ENCODE measurements at places on chromosomes 7 and 10.

DNA sequence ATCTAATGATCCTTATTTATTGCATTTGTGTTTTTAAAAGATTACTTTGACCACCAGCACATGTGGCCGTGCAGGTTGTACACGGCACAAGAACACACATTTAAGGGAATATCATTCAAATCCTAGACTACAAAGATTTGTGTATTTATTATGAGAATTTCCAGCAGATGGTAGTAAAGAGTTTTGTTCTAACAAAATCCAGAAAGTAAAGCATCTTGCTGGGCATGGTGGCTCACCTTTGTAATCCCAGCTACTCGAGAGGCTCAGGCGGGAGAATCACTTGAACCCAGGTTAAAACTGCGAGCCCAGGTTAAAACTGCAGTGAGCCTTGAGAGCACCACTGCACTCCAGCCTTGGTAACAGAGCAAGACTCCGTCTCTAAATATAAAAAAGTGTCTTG lies 31.5 kb downstream of the MACROH2A2 start:
- no peak for DNase-seq

- no peak for DNase-seq
Measured at GRCh38 chr7:148212731-148213130, 377.8 kb upstream of the C7orf33 start.

DNA sequence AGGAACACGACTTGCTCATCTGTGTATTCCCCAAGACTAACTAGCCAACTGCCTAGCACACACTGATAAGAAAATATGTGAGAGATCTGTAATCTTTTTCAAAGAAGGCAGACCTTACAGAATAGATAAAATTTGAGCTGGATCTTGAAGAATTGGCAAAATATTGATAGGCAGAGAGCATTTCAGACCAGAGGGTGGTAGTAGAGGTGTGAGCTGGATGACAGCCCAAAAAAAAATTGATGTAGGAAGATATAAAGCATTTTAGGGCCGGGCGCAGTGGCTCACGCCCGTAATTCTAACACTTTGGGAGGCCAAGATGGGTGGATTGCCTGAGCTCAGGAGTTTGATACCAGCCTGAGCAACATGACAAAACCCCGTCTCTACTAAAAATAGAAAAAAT lies 1.2 kb upstream of the ZNF746 start:
- DNase-seq = no peak

DNA sequence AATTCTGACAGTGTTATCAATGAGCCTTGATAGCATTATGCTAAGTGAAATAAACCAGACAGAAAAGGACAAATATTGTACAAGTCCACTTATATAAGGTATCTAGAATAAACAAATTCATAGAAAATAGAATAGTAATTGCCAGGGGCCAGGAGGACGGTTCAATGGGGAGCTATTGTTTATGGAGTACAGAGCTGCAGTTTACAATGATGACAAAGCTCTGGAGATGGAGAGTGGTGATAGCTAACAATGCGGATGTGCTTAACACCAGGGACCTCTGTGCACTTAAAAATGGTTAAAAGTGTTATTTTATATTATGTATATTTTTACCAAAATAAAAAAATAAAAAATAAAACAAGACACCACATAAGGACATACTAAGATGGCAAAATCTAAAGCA lies 46.1 kb upstream of the ZNF33B start:
- no peak for DNase-seq

DNA sequence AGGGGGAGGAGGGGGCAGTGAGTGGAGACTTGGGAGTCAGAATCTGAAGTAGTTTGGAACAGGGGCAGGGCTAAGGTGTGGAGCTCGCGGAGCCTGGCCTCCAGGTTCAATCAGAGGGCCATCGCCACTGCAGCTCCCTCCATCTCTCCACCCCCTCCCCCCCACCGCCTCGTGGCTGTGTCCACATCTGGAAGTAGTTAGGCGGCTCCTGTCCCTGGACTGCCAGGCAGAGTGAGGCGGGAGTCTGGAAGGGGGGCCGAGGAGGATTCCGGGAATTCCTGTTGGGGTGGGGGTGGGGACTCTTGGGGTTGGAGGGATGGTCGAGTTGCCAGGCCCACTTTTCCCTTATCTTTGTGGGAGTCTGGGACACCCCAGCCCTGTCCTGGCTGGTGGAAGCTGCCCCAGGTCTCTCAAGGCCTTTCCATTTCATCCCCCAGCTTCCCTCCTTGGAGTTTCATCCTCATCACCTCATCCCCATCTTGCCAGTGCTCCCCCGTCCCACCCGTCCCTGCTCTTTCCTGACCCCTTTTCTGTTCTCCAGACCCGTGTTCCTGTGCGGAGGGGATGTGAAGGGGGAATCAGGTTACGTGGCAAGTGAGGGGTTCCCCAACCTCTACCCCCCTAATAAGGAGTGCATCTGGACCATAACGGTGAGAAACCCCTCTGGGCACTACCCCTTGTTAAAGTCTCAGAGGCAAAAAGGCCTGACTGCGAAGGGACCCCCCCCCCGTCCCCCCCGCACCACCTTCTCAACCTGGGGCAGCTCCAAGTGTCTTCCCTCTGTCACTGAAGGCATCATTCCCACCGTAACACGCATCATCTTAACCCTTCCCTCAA lies 944 bp downstream of the PCOLCE start:
- no peak for DNase-seq

DNA sequence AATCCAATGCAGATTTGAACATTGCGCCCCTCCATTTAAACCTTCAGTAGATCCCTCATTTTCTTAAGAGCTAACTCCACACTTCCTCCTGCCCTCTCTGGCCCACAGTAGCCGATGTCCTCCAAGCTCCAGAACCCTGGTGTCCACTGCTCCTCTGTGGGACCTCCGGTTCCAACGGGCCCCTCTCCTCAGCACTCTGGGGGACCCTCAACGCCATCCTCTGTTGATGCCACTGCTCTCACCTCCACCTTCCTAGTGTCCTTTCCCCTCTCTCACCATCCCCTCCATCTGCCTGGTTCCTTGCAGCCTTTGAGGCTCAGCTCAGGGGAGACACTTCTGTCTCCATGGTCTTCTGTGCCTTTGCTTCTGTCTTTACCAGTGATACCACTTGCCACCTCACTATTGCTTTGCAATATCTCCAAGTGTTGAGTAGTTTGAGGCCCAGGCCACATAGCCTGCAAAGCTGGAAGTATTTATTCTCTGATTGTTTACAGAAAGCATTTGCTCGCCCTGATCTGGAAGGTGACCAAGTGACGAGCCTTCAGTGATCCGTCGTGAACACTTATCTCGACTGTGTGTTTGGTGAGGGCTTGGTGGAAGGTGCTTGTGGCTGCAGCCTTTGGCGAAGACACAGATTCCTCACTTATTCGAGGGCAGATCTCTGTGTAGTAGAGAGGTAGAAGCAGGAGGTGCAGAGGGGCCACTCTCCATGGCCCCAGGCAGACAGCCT lies 104.8 kb upstream of the SHH start:
- DNase-seq = no peak

GRCh38 chr10:28940158-28940888 lies 263.0 kb downstream of the BAMBI start:
- DNase-seq = no peak

All from T follicular helper cell (primary cell).